ENCODE measurements at places on chromosomes 12 and 14. TPM values are rescaled to one million over a fixed set of nuclear protein-coding genes. Genes with fewer than 3 reads are reported as not detected.
A peak's percentile ranks its signal among the peaks of the same experiment; 100 is the strongest.

The DTX1 gene
- total RNA-seq: 9.8 TPM

DNA sequence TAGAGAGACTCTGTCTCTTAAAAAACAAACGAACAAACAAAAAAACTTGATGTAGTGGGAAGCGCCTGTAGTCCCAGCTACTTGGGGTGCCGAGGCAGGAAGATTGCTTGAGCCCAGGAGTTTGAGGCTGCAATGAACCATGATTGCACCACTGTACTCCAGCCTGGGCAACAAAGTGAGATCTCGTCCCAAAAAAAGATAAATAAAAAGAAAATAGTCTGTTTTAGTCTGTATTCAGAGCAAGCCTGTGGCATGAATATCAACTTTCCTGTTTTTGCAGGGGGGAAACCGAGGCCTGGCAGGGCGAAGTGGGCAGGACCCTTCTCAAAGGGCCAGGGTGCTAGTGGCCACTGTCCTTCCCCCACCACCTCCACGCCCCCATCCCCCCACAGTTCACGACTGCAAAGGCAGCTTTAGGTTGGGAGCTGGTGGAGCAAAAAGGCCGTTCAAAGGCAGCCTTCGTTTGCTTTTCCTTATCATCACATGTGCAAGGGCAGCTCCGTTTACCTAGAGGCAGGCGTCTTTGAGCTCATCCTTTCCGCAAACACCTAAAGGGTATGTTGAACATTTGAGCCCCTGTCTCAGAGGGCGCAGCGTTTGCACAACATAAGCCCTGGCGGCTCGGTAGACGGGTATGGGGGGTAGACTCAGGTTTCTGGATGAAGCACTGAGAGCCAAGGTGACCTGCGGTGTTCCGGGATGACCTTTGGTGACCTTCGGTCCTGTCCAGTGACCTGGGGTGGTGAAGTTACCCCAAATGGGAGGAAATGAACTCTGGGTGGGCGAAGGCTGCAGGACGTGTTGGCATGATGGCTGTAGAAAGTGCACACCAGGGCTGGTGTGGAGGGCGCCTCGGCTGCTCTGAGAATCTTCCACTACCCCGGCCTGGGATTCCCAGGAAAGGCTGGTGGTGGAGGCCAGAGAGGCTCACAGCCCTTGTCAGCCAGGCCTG is 8.7 kb upstream of the MEG3 start:
- DNase-seq: no peak

DNA sequence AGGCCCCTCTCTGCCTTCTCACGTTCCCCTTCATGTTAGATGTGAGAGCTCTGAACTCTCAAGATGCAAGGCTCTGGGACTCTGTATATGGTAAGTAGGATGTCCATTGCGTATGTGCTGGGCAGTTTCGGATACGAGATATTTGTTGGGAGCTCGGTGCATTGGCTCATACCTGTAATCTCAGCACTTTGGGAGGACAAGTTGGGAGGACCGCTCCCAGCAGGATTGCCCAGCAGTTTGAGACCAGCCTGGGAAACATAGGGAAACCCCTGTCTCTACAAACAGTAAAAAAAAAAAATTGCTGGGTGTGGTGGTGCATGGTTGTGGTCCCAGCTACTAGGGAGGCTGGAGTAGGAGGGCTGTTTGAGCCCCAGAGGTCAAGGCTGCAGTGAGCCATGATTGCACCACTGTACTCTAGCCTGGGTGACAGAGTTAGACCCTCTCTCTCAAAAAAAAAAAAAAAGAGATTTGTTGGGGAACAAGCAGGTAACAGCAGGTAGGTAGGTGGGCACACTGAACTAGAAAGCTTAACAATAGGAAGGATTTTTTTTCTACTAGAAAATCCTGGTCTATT is 3.4 kb downstream of the TMEM120B start:
- DNase-seq: no peak

The PHETA1 gene
- total RNA-seq: 7.8 TPM

DNA sequence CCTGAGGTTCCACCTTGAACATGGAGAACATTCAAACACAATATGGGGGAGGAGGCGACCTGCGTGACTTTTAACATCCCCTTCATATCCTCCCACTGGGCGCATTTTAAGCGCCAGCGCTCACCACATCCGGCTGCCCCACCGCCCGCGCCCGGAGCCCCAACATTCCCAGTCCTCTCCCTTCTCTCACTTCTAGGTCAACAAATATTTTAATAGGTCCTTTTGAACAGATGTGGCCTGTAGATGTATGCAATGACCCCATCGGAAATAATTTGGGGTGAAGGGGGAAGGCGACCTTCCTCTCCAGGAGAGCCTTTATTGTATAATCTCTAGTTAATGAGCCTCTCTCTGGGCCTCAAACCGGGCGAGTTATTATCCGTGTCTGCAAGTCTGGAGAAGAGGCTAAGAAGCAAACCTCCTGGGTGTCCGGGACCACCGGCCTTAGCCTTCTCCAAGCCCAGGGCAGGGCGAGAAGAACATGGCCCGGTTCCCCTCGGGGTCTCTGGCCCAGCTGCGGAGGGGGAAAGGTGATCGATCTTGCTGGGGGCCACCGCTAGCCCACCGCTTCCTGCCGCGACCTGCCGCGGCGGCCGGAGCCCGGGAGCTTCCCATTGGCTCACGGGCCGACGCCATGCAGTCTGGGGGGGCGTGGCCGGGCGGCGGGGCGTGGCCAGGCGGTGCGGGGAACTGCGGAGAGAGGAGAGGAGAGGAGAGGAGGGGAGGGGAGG is 83.2 kb upstream of the HMGA2 start:
- DNase-seq: peak; percentile 79

The AQP6 gene
- 0.77 TPM for total RNA-seq

The PLCZ1 gene
- 0.59 TPM for total RNA-seq

GRCh38 chr14:63986789-63987533 is 134.2 kb downstream of the SYNE2 start:
- no peak for DNase-seq

DNA sequence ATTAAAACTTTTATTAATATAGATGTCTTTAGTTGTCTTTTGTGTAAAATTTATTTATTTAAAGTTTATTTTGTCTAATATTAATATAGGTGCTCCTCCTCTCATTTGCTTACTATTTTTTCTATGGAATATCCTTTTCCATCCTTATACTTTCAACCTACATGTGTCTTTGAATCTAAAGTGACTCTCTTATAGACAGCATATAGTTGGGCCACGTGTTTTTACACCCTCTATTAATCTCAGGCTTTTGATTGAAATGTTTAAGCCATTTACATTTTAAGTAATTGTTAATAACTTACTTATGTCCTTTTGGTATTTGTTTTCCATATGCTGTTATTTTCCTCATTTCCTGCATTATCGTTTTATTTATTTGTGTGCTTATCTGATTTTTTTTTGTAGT is 74.4 kb upstream of the LRFN5 start:
- no peak for DNase-seq

The CLEC1A gene
- total RNA-seq: 3.9 TPM

The OR11H12 gene
- not detected for total RNA-seq

The NRL gene
- 1.8 TPM for total RNA-seq

DNA sequence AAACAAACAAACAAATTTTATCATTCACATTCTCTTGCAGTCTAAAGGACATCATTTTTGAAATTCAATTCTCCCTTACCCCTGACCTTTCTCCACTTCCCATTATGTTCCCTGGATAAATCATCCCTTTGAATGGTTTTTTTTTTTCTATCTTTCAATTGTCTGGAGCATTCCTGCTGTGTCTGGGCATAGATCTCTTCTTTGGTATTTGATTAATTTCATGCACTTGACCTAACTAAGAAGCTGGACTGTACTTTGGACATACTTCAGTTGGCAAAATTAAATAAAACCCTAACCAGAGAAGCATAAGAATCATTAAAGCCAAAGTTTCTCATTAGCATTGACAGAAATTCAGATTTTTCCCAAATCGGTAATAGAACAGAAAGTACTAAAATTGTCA is 163.6 kb upstream of the BMP4 start:
- no peak for DNase-seq
